ENCODE measurements at places on chromosomes 5 and 9. TPM values are rescaled to one million over a fixed set of nuclear protein-coding genes. Genes with fewer than 3 reads are reported as not detected.

Gene PCDHB12
- 2.9 TPM for total RNA-seq

GRCh38 chr9:82763656-82764055, 299.3 kb downstream of the RASEF start:
- no peak for DNase-seq

Gene OGN
- not detected for total RNA-seq

Gene IFNK
- not detected for total RNA-seq

- no peak for DNase-seq
Observed at GRCh38 chr5:170301981-170302652, 4.5 kb upstream of the LCP2 start.

Gene ACTL7B
- not detected for total RNA-seq

DNA sequence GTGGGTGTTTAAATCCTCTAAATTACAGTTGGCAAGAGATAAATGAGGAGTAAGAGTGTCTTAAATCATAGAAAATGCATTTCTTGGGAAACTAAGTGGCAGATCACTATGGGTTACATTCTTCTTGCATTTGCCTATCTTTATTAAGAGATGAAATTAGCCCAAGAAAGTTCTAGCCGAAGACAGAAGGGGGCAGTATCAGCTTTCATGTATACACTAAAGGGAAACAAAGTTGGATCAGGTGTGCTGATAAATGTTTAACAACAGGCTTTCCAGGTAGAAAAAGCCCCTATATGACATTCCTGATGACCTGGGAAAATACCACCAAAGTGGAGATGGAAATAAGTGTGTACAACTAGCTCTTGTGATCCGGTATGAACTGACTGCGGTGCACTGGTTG, 81.9 kb upstream of the TLR4 start:
- no peak for DNase-seq

Gene MARCOL
- total RNA-seq, result not detected

Data from GM23248 (cell line).